ENCODE measurements at places on chromosomes 16 and 17.
A peak's percentile ranks its signal among the peaks of the same experiment; 100 is the strongest.

- no peak for DNase-seq
Measured at GRCh38 chr17:57499648-57500049, 243.3 kb downstream of the MSI2 start.

DNA sequence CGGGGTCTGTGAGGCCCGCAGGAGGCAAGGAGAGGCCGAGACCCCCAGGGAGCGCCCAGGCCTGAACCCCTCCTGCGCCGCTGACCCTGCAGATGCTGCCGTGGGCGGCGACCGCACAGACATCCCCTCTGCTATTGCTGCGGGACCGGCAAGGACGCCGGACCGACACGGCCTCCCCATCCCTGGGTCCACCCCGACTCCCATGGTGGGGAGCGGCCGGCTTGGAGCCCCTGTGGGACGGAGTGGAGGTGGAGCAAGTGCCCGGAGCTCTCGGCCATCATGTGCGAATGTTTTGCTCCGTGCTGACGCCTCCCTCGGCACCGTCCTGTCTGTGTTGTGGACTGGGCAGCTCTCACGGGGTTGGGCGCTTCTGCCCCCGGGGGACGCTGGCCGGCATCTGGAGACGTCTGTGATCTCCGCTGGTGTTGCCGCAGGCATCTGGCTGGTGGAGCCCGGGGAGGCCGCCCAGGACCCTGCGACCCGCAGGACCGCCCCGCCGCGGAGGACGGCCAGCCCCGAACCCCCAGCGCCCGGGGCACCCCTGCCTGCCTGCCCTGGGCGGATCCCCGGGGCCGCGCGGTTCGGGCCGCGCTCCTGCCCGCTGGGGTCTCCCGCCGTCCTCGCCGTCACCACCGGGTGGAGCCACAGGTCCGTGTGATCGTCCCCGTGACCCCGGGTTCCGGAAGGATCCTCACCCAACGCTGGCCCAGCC lies 12.8 kb upstream of the GNG13 start:
- peak; percentile 16 for DNase-seq

GRCh38 chr16:54277845-54278703 lies 8.5 kb downstream of the IRX3 start:
- DNase-seq: no peak

- DNase-seq: no peak
Measured at GRCh38 chr16:61993108-61993507, 43.1 kb downstream of the CDH8 start.

DNA sequence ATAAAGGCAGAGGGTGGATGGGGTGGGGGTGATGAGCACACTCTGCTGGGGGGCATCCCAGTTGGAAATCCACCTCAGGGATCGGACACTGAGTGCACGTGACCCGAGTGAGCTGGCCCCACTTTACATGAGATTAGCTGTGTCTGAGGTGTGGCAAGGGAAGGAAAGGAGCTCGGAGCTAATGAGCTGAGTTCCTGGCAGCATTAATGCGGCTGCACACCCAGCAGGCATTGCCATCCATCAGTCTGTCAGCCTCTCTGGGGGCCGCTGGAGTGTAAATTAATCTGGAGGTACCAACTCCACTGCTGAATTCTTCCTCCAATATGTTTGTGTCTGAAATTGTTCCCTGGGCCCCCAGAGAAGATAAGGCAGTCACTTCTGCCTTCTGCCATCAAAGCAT lies 65.5 kb downstream of the HS3ST2 start:
- no peak for DNase-seq

GRCh38 chr16:54585094-54585997 lies 298.8 kb upstream of the IRX3 start:
- no peak for DNase-seq

DNA sequence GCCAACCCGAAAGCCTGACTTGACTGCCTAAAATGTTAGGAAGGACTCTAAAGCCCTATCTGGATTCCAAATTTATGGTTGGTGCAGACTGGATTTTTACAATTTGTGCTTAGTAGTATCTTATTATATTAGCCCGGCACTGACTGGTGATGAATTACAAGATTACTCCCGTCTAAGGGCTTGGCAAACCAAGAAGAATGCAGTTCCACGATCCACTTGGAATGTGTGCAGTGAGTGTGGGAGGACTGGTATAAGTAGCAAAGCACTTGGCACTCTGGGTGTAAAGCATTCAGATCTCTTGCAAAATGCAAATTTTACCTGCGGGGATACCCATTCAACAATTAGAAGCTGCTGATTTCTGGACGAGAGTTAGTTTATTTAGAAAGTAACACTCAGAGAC lies 539.4 kb downstream of the MAF start:
- DNase-seq: no peak

DNA sequence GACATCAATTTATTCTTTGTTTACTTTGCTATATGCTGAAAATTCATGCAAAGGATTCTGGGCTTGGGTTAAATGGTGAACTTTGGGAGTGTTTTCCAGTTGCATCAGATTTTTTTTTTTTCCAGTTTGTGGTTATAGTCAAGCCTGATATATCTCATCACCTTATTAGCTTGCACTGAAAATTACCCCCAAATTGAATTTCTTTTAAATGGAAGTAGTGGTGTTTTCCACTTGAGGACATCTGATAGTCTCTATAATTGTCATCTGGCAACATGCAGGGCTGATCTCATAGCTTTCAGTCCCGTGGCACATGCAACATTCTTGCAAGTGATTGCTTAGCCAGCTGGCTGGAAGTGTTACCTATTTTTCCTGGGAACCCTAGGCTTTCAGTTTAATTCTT lies 4.7 kb upstream of the KRTAP3-1 start:
- DNase-seq: no peak

- no peak for DNase-seq
Measured at GRCh38 chr17:79874329-79874981, 35.2 kb upstream of the CBX4 start.

DNA sequence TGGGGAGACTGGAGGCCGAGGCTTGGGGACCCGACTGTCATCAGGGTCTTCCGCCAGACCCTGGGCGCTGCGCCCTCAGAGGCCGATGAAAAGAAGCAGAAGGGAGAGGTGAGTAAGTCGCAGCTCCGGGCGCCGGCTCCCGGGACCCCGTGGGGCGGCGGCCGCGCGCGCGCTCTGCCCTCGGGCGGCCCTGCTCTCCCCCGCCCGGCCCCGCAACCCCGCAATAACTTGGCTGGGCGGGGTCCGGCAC lies 392 bp upstream of the ABHD15 start:
- DNase-seq: no peak
